ENCODE measurements at places on chromosomes 3 and 15.

DNA sequence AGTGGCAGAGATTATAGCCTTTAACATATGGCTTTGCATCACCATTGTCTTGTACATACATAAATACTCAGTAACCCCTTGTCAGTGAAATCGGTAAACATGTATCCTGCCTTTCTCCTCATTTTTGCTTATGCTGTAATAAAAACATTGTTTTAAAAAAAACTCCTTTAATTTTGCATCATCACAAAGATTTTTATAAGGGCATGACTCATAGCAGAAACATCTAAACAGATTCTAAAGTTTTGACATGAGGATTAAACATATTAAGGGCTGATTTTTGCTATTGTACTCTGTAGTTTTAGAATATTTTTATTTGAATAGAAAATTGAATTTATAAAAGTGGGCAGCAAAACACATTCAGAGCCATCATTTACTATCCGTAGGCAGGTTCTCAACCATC lies 275.9 kb downstream of the ZIC4 start:
- no peak for DNase-seq

DNA sequence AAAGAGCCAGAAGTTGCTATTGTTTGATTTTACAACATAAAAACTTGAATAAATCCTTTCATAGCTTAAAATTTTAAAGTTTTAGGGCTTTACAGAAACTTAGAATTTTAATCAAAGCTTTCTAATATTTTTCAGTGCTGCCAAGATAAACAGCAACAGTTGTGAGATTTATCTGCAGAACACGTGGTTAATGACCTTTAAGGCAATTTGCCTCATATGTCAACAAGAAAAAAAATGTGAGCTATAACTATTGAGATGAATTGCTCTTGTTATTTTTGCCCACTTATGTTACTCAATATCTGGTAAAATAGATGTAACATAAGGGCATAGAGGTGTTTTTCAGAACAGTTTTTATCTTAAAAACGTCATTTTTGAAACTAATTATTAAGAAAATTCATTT lies 96.7 kb upstream of the NECTIN3 start:
- DNase-seq, result no peak

GRCh38 chr3:54634122-54634469 lies 293.8 kb downstream of the LRTM1 start:
- DNase-seq, result no peak

DNA sequence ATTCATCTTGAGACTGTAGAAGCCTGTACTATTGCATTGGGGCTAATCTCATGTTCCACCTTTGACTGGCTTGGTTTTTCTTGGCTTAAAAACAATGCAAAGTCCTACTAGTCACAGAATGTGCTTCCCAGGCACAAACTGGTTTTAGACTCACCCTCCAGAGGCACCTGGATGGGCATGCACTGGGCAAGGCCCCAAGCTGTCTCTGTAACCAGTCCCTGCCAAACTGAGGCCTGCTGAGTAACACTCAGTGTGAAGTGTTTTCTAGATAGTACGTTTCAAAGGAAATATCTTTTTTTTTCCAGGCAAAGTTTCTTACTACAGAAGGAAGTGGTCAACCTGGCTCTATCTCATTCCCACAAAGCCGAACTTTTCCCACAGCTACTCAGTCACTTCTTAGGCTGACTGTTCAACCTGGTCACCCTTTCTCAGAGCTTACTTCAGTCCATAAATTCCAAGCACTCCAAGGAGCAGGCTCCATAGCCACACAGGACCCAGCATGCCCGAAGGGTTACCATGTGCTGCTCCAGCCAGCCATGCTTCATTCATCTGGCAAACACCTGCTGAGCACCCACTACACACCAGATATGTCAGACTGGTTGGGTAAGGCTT lies 57.4 kb downstream of the NPTN start:
- DNase-seq, result no peak

GRCh38 chr15:98876451-98877369 lies 130.9 kb downstream of the PGPEP1L start:
- no peak for DNase-seq

DNA sequence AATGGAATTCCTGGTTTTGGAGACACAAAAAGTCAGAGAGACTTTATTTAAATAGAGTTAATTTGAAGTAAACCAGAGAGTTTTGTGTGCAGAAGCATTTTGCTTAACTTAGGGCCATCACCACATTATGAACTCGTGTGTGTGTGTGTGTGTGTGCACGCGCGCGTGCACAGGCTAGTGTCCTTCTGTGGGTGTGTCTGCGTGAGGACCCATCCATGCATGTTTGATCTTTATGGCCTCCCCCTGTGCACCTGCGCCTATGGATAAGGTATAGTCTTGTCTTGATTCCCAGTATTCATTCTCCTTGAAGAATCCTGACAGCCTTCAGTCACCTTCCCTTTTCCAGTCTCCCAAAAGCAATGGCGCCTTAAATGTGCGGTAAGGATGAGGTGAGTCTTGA lies 26.0 kb downstream of the MUC20 start:
- DNase-seq, result no peak

- no peak for DNase-seq
These were observed 3.7 kb downstream of the SSR3 start for GRCh38 chr3:156551261-156551660.

GRCh38 chr3:155629556-155629955 lies 115.3 kb downstream of the PLCH1 start:
- no peak for DNase-seq

DNA sequence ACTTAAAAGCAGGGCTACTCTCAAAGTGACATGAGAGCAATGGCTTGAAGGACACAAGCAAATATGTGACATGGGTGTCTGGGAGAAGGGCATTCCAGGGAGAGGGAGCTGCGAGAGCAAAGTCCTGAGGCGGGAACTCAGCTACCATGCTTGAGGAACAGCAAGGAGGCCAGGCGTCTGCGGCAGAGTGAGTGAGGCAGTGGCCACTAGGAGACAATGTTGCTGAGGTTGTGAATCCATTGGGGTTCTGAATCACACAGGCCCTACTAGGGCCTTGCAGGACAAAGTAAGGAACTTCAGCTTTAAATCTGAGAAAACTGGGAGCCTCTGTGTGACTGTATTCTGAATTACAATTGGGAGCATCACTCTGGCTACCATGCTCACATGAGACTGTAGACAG lies 94.1 kb upstream of the PRICKLE2 start:
- no peak for DNase-seq

- no peak for DNase-seq
These were observed 241.0 kb downstream of the ATP8B4 start for GRCh38 chr15:49877873-49878521.
